Activated effector memory CD4-positive, alpha-beta T cell treated with Interleukin-2 at 50 U/mL for 16 hours (primary cell): ENCODE measurements at places on chromosomes 6 and 20.

DNA sequence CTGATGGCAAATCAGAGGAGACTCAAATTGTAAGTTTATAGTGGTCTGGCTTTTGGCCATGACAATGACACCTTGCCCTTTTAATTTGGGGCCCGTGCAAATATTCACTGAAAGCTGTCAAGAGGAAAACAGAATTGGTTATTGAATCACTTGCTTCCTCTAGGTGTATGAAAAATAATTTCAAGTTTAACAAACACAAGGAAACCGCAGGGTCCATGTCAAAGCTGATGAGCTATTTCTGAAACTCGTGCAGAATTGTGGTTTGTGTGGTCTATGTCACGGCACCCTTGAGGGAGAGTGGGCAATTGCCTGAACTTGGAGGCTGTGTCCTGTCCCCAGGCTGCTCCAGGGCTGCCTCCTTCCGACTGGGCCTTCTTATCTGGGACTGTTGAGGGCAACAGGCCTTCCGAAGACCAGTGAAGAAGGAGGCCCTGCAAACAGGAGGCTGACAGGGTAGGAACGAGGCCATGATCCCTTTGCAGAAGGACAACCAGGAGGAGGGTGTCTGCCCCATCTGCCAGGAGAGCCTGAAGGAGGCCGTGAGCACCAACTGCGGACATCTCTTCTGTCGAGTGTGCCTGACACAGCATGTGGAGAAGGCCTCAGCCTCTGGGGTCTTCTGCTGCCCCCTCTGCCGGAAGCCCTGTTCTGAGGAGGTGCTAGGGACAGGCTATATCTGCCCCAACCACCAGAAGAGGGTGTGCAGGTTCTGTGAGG lies 788 bp downstream of the TRIM40 start:
- DNase-seq = no peak

- no peak for DNase-seq
Observed at GRCh38 chr20:634148-634925, 18.7 kb downstream of the SRXN1 start.

DNA sequence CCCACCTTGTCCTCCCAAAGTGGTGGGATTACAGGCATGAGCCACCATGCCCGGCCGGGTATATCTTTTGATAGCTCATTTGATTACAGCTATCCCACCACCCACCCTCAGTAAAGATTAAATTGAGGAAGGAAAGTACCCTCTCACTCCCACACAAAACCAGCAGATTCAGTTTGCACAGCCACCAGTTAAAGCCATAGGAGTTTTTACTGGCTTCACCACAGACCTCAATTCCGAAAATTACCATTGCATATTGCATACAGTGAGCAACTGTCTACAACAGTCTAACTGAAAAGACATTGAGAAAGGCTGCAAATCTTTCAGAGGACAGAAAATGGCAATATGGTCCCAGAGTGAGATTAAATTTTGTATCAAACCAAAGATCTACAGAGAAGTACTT lies 34.9 kb downstream of the ESF1 start:
- DNase-seq = no peak

DNA sequence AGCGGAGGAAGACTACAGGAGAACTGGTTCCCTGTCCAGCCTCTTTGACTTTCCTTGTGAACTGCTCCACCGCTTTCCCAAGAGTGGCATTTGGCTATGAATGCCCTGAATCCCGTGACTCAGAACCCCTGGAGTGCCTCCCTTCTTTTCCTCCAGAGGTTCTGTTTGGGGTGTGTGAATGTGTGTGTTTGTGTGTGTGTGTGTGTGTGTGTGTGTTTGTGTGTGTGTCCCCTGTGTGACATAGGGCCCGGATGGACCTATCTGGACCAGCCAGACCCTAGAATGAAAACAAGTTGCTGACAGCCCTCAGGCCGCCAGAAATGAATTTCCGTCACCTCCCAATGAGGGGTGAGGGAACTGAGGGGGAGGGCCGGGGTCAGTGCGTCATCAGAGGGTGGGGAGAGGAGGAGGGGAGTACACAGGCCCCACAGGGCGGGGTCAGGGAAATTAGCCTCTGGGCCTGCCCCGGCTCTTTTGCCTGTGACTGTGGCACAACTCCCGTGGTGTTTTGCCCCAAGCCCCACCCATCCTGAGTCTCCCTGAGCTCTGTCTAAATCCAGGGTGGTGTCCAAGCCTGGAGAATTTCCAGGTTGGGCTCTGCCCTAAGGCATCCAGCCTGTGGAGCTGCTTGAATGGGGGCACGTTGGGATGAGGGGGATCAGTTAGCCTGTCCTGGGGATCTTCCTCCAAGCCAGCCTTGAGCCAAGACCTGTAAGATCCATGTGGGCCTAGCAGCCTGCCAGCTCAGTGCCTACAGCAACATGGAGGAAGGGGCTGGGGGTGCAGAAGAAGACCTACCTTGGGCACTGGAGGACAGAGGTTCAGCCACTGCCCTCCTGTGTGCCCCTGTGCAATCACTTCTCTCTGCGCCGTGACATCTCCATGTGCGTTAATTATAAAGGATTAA lies 15.2 kb upstream of the MRPS18A start:
- no peak for DNase-seq

- DNase-seq = no peak
Observed at GRCh38 chr6:1099264-1099663, 212.6 kb upstream of the FOXQ1 start.

DNA sequence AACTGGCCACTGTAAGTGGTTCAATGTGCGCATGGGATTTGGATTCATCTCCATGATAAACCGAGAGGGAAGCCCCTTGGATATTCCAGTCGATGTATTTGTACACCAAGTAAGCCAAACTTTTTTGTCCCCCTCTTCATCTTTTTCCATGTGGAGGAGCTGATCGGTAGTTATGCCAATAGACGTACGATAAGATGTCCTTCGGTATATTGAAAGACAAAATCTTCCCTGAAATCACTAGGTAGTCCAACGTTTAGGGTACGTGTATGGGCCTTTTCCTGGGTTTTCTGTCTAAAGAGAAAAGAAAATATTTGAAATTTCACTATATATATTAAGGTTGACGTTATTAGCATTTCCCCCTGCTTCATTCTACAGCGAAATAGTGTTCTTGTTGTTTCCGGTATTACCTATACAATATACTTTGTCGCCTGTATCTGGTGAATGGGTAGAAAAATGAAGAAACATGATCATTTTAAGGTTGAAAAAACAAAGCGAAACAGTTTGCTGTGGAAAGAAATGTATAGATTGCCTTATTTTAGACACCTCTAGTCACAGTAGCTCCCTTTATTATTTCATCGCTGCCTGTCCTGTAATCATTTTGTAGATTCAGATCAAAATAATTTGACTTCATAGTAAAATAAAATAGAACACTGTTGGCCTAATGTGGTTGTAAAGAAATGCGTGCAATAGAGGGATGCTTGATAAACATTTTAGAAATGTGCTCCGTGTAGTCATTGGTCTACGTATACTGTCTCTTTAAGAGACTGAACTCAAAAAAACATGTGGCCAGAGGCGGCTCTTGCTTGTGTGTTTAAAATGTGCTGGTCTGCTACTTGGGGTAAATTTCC lies 1.5 kb downstream of the LIN28B start:
- DNase-seq = no peak
